ENCODE measurements at places on chromosomes 3 and 15.

DNA sequence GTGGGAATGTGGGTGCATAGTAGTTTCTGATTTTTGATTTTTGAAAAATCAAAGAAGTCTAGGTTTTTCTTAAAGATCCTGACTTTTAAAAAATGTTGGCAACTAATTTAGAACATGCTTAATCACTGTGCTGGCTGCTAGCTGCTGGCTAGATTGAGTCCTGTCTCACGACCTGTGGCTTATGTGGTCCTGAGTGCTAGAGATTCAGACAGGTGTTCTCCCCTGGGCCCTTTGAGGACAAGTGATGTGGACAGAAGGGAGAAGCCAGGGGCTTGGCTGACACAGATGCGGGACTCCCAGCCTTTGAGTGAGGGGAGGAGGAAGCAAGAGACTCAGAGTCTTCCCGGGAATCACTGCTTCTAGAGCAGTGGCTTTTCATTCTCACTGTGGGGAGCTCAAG is 47.5 kb downstream of the CORO2B start:
- DNase-seq: no peak

- no peak for DNase-seq
Observed at GRCh38 chr3:101189796-101190195, 130.6 kb downstream of the IMPG2 start.

DNA sequence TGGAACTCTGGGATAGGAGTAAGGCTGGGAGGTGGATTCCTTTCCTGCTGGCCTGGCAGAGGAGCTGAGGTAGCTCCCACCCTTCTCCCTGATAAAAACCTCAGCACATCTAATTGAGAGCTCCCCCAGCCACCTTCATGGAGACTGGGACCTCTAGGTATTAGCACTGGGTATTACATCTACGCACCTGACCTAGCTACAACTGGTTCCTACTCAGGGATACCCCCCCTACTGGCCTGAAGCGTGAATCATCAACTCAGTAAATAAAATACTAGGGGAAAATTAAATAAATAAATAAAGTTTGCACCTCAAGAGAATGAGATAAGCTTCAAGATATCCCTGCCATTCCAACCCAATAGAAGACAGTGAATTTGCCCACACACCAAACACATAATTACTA is 140.4 kb downstream of the NEK10 start:
- DNase-seq: no peak

DNA sequence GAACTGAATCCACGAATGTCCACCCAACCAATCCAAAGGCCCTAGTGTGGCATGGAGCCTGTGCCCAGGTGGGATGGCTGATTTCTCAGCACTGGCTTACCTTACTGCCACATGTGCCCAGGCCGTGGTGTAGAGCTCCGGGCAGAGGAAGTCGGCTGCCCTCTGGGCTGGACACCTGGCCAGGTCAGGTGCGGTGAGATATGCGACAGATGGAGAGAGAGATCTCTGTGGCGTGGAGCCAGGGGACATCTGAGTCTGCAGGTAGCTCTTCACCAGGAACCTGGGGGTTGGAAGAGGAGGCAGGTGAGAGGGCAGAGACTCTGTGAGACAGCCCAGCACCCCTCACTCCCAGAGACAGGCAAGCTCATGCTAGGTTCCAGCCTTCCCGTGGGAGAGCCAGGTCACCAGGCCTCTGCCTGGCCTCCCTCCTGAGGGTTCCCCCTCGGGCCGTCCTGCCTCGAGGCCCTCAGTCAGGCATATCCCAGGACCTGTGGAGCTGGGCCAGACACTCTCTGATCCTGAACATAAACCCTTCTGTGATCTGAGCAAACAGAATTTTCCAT is 12.6 kb downstream of the ACOX2 start:
- no peak for DNase-seq

GRCh38 chr3:102189541-102189940 is 245.3 kb upstream of the ZPLD1 start:
- DNase-seq: no peak

- DNase-seq: no peak
Observed at GRCh38 chr3:56200251-56200650, 268.0 kb downstream of the ERC2 start.

DNA sequence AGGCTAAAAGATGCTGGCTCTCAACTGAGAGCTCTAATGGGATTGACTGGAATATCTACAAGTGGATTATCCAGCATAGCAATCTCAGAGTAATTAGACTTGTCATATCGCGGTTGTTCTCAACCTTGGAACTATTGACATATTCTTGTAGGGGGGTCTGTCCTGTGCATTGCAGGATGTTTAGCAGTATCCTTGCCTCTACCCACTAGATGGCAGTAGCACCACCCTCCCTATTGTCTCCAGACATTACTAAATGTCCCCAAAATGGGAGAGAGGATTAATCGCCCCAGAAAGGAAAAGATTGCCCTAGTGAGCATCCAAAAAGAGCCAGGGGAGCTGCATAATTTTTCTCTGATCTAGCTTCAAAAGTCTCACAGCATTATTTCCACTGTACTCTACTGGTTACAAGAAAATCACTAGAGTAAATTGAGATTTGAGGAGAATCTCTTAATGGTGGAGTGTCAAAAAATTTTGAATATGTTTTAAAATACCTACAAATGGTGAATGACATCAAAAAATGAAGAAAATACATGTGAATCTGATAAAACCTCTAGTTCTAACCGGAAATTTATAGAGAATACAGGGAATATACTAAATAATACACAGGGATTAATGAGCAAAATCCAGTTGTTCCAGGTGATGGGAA is 388.2 kb upstream of the AGTR1 start:
- peak; percentile 22 for DNase-seq

GRCh38 chr3:176447369-176447768 is 749.9 kb downstream of the TBL1XR1 start:
- DNase-seq: no peak

- DNase-seq: no peak
Observed at GRCh38 chr3:146277953-146278631, 27.2 kb upstream of the PLSCR4 start.

DNA sequence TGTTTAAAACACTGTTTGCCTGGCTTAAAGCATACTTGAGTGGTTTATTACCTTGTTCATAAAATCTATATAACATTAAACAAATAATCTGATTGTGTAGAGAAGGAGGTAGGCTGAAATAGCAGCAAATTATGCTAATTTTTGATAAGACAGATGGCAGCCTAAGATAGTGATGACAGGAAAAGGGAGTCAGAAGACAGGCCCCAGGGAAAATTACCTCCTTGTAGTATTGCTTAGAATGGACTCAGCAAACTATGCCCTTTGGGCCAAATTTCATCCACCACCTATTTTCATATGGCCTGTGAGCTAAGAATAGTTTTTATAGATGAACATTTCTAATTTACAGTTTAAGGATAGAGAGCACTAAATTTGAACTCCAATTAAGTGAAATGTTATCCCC is 37.8 kb downstream of the CHD2 start:
- no peak for DNase-seq

- DNase-seq: no peak
Observed at GRCh38 chr3:123068601-123069381, 2.0 kb downstream of the PDIA5 start.

- no peak for DNase-seq
Observed at GRCh38 chr15:46676233-46677206, 1040.8 kb upstream of the SEMA6D start.

- no peak for DNase-seq
Observed at GRCh38 chr3:182239316-182239715, 527.6 kb downstream of the SOX2 start.

GRCh38 chr3:128495435-128495970 is 2.5 kb upstream of the GATA2 start:
- no peak for DNase-seq

GRCh38 chr15:91407269-91407889 is 307.3 kb downstream of the SV2B start:
- no peak for DNase-seq

DNA sequence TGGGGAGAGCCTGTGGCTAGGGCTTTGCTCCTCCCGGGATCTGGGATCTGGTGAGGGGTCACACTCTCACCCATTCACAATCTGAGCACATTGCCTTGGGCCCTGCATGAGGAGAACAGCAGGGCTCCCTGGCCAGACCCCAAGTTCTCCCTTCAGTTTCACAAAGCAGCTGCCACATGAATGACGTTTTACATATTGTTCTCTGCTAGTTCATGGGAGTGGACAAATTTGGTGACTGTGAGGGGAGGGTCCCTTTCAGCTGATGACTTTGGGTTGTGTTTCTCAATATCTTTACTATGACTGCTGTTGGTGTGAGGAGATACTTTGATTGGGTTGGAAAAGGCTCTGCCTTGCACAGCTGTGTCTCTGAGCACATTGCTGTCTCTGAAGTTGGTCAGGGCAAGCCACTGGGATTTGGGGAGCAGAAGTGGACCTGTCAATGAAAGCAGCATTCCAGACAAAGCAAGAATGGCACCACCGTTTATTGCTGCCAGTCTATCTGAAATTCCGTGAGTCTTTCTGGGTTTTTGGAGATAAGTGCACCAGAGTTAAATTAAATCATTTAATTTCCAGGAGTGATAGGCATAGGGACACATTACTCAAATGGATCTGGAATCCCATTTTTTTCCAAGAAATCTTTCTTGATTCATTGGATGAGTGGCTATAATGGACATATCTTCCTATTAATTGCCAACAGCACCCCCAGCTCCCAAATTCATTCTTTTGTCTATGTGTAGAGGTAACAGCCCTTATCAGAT is 10.3 kb downstream of the TIMP4 start:
- no peak for DNase-seq

DNA sequence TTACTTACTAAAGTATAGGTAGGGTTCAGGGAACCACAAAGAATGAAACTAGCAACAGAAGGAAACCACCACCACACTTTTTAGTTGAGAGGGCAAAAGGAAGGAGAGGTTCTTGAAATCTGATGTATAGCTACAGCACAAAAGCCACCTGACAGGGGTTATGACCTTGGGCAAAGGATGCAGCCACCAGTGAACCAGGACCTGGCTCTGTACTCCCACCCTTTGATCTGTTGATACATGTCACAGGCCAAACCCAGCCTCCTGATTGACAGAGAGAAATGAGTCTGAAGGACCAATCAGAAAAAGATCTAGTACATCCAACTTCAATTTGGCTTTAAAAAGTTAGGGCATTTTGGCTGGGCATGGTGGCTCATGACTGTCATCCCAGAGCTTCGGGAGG is 20.0 kb upstream of the BLM start:
- no peak for DNase-seq

DNA sequence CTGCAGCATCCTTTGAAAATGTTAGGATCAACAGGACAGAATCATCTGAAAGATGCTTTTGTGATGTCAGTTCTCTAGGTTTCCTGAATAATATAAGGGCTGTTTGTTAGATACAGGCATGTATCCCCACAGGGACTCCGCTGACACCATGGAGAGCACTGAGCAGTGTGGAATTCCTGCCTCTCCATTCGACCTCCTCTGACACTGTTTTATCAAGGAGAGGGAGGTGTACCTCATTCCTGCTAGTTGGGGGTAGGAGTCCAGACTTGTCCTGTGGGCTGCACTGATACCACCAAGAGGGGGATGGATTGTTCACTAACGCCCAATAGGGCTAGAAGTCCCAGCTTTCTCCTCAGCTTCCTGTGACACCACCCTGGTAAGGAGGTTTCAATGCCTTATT is 46.6 kb downstream of the LARS2 start:
- DNase-seq: no peak

DNA sequence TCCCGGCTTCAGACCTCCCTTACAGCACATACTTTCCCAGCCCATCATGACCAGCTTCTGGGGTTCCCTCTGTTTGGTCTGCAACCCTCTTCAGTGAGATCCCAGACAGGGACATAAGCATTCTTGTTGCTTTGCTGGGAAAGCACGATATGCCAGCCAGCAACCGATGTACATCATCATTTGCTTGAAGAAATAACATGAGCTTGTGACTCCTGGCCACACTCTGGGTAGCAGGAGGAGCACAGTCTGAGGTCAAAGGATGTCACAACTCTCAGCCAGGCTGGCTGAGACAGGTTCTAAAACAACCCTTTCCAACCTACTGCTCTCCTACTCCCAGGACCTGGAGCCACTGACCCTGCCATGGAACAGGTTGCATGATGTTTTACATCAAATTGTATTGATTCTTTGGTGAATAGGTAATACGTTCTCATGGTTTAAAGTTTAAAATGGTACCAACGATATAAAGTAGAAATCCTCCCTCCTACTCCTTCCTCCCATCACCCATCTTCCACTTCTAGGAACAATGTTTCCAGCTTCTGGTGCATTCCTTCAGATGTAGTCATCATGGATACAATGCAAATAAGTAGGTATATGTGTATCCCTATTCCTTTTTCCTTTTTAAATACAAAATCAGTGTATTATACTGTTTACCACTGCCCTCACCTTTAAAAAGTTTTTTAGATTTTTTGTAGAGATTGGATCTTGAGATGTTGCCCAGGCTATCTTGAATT is 190.3 kb downstream of the OPA1 start:
- no peak for DNase-seq

- no peak for DNase-seq
Observed at GRCh38 chr3:64141476-64141875, 83.8 kb downstream of the PRICKLE2 start.

- peak; percentile 68 for DNase-seq
Observed at GRCh38 chr3:58173669-58174398, 36.9 kb downstream of the DNASE1L3 start.

DNA sequence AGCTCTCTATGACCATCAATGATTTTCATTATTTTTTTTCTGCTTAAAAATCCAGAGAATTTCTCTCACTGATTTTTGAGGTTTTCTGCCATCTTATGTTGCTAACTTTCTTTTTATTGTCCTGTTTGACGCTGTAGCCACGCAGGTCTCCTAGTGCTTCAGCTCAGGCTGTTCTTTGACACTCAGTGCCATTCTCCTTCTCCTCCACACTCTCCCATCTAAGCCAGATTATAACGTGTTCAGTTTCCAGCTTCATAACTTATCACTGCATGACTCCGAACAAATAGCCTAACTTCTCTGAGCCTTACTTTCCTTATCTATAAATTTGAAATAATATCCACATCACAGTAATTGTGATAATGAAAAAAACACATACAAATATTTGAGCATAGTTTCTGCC is 22.8 kb upstream of the ST3GAL6 start:
- no peak for DNase-seq

GRCh38 chr15:51853998-51854397 is 24.5 kb downstream of the TMOD3 start:
- no peak for DNase-seq

GRCh38 chr3:78967061-78967460 is 800.7 kb downstream of the ROBO1 start:
- no peak for DNase-seq

GRCh38 chr15:73244333-73244732 is 124.4 kb downstream of the HCN4 start:
- peak; percentile 25 for DNase-seq

GRCh38 chr15:98942431-98942830 is 65.2 kb downstream of the PGPEP1L start:
- DNase-seq: no peak

DNA sequence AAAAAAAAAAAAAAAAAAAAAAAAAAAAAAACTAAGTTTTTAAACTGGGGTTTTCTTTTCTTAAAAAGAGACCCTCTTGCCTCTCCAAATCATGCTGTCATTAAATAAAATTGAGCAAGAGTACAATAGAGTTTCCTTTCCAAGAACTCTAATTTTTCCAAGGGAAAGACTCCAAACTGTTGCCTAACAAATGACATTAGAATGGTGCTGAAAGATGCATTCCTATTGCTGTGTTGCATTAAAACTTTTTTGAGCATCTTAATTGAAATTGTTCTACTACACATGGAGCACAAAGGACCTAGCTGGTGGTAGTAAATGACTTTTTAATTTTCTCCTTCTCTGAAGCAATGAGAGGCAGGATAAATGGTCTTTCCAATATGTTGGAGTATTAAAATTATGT is 469.1 kb upstream of the ARHGEF26 start:
- no peak for DNase-seq

GRCh38 chr3:194268654-194269512 is 82.2 kb downstream of the CPN2 start:
- no peak for DNase-seq

- no peak for DNase-seq
Observed at GRCh38 chr3:70620956-70621355, 308.5 kb upstream of the MDFIC2 start.

All from colonic mucosa (tissue), 4 donors.